Hepatocyte (in vitro differentiated cells): ENCODE measurements at places on chromosomes 5 and 9. TPM values are rescaled to one million over a fixed set of nuclear protein-coding genes. Genes with fewer than 3 reads are reported as not detected.

The C9 gene
- 0.47 and 0.76 TPM in 2 replicates for total RNA-seq

The PRRC2B gene
- 76.8 and 118 TPM in 2 replicates for total RNA-seq

The OBP2B gene
- not detected in 2 replicates for total RNA-seq

The DMGDH gene
- 0.16 and 0.87 TPM in 2 replicates for total RNA-seq

The SIMC1 gene
- 27.0 and 34.7 TPM in 2 replicates for total RNA-seq

The CCDC183 gene
- total RNA-seq, result 10.5 and 17.7 TPM in 2 replicates

The GABRA1 gene
- 0.16 and 0.30 TPM in 2 replicates for total RNA-seq

The ZBED3 gene
- total RNA-seq, result 6.0 and 6.2 TPM in 2 replicates

The TNFSF15 gene
- 8.5 and 10.4 TPM in 2 replicates for total RNA-seq

The NOP16 gene
- 22.9 and 25.6 TPM in 2 replicates for total RNA-seq

The OTULINL gene
- total RNA-seq, result 25.4 and 35.4 TPM in 2 replicates

The PITX1 gene
- total RNA-seq, result 62.9 and 64.9 TPM in 2 replicates

The RELL2 gene
- 7.6 and 16.9 TPM in 2 replicates for total RNA-seq

The SIT1 gene
- total RNA-seq, result not detected in 2 replicates

The NSD1 gene
- 28.8 and 29.1 TPM in 2 replicates for total RNA-seq
